ENCODE measurements at places on chromosomes 6 and 20.

DNA sequence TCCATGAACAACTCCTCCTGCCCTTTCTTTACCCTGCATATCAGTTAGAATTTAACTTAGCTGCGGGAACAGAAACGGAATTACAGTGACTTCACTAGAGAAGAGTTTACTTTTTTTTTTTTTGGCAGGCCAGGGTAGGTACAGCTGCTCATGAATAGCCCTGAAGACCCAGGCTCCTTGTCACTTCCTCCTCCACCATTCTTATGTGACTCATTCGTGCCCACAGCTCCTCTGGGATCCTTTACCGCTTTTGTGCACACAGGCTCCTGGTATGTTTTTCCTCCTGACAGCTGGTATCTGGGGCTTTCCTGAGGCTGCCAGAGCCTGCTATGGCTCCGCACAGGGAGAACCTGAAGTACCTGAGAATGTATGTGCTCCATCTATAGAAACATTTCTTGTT is 3.9 kb upstream of the KCNS1 start:
- DNase-seq: no peak

GRCh38 chr20:4661191-4661590 is 60.5 kb upstream of the PRND start:
- DNase-seq: no peak

GRCh38 chr6:24233813-24234442 is 107.9 kb downstream of the NRSN1 start:
- no peak for DNase-seq

DNA sequence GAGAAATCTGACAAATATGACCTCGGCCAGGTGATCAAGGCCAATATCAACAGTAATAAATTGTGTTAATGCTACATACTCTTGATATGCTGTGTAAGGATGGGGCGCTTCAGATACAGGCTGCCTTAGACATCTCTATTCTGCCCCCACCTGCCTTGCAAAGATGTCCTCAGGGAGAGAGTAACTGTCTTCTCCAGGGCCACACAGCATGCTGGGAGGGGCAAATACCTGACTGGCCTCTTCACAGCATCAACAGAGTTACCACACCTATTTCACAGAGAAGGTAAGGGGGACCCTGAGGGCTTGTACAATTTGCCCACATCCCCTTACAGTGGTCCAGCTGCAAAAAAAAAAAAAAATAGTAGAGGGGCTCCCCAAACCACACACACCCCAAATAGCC is 17.2 kb upstream of the KIAA1755 start:
- no peak for DNase-seq

- no peak for DNase-seq
Observed at GRCh38 chr6:20351534-20351933, 50.1 kb upstream of the E2F3 start.

- peak; percentile 23 for DNase-seq
Observed at GRCh38 chr6:135162678-135163439, 18.2 kb upstream of the MYB start.

GRCh38 chr6:132190097-132190814 is 211.0 kb downstream of the MOXD1 start:
- no peak for DNase-seq

GRCh38 chr6:16681260-16681873 is 79.9 kb downstream of the ATXN1 start:
- peak; percentile 94 for DNase-seq

DNA sequence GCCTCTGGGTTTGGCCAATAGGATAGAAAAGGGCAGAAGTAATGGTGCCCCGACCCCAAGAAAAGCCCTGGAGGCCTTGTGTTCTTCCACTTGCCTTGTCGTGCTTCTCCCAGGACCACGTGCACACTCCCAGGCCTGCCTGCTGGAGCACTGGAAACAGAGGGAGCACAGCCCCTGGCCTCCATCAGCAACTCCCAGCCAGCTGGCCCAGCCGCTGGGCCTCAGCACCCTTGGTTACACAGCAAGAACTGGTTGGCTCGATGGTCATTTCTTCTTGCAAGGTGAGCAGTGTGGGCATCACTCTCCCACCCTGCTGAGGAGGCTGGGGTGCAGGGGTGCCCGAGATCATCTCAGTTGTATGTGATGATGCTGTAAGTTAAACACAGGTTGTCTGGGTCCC is 69.2 kb upstream of the CST7 start:
- no peak for DNase-seq

GRCh38 chr20:16555754-16556153 is 17.5 kb downstream of the KIF16B start:
- no peak for DNase-seq

GRCh38 chr6:113671421-113671820 is 185.7 kb upstream of the MARCKS start:
- no peak for DNase-seq

GRCh38 chr6:53251033-53251672 is 97.6 kb downstream of the ELOVL5 start:
- DNase-seq: no peak

DNA sequence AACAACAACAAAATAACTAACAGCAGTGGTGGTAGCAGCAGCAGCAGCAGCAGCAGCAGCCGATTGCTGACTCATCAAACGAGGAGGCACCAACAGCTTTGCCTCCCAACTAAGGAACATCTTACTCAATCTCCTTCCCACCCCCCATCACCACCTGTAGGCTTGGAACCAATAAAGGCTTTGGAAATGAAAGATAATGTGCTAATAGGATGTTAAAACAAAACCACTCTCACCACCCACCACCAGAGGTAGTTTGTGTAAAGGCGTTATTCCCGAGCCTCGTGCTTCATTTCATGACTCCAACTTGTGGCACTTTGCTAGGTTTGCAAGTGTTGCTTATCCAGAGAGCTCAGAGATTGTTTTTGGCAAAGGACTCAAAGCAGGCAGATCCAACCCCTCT is 346.5 kb downstream of the CD83 start:
- DNase-seq: no peak

GRCh38 chr6:141878686-141879085 is 254.0 kb upstream of the GJE1 start:
- no peak for DNase-seq

Measured in HepG2 (cell line).